ENCODE measurements at places on chromosomes 5 and 9.

- peak; percentile 26 for DNase-seq
Observed at GRCh38 chr9:68755752-68756151, 50.7 kb downstream of the PIP5K1B start.

- DNase-seq, result no peak
Observed at GRCh38 chr5:158877706-158878105, 222.0 kb downstream of the EBF1 start.

DNA sequence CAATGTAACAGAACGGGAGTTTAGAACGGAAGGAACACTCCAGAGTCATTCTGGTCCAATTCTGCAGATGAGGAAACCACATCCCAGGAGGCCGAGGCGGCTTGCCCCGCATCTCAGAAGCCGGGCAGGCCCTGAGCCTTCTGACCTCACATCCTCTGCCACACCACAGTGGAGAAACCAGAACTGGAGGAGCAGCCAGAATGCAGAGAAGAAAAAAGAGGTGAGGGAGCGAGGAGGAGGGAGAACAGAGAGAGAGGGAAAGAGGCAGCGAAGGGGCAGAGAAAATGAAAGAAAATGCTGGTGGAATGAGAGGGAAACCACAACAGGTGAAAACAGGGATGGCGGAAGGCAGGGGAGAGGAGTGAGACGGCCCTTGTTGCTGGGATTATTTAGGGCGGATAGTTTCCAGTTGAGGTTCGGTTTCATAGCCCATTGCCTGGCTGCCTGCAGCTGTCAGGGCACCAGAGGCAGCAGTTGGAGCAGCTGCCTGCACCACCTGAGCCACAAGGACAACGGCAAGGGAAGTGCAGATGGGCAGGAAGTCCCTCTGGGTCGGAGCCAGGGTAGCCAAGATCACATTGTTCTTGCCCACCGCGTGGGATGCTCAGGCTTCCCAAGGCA is at the start of gene HMHB1:
Gene HMHB1, plus strand, starts transcription at position 77 of the 621 bp plus-strand sequence.
- DNase-seq, result no peak

- no peak for DNase-seq
Observed at GRCh38 chr5:95856501-95856981, 34.0 kb upstream of the GLRX start.

DNA sequence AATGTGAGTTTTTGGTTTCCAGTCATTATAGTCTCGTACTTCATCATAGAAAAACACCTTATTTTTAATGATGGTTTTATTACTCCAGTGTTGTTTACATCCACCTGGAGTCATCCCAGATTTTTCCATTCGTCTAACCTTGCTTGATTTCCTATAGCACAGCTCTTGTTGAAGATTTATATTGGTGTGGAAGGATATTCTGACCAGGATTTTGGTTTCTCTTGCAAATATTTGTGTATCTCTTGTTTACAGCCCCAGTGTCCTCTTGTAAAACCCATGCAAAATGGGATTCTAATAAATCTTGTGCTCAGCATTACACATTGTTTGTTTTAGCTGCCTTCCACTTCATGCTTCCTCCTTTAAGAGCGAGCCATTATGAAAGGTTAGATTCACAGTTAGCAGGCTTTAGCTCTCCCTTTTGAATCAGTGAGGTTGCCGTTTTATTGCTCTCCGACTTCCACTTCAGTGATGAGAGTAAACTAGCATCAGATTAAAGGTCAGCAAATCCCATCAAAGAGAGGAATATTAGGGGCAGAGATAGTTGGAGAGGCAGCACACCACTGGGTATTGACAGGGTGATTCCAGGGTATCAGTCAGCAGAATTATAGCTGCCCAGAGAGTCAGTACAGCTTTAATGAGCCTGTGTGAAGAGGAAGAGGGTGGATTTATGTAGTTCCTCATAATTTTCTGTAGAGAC is 157.1 kb downstream of the PBX3 start:
- DNase-seq, result no peak
